Activated CD4-positive, CD25-positive, alpha-beta regulatory T cell treated with anti-CD3 and anti-CD28 coated beads, Interleukin-2, amount 50 U/mL, for 16 hours (primary cell): ENCODE measurements at places on chromosomes 2 and 18.

DNA sequence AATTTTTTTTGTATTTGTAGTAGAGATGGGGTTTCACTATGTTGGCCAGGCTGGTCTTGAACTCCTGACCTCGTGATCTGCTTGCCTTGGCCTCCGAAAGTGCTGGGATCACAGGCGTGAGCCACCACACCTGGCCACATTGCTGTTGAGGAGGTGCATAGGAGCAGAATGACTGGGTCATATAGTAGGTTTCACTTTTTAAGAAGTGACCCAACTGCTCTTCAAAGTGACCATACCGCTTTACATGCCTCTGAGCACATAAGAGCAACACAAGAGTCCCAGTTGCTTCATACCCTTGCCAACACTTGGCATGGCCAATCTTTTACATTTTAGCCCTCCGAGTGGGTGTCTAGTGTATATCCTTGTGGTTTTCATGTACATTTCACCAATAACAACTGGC, 28.9 kb downstream of the RRM2 start:
- DNase-seq, result no peak

DNA sequence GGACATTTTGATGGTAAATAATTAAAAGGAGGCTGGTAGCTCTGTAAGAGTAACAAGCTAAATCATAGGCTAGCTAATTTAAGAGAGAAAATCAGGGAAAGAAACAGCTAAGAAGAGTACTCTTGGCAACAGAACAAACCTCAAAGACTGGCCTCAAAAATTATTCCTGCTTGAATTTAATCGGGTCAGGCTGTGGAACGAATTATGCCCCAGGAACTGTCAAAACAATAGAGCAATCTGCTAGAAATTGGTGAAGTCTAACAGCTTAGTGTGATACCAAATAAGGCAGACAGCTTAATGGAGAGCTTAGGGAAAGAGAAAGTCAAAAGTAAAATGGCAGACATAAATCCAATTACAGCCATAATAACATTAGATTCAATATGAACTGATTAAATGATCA, 215.7 kb downstream of the MREG start:
- no peak for DNase-seq

DNA sequence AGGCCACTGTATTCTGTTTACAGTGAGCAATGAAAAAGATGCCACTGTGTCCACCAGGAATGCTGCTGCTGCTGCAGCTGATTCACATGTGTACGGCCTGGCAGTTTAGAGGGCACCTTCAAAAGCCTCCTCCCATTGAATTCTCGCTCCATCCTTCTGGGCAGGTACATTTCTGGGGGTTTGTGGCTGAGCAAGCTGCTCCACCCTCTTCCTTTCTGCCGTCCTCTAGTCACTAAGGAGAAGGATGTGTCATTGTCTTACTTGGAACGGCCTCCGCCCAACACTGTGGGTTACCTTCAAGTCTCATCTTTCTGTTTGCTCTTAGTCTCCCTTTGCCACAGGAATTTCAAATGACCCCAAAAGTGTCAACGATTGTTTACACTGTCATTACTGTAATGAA, 182.0 kb downstream of the ZBTB7C start:
- DNase-seq, result no peak

GRCh38 chr2:186130748-186131641, 355.1 kb upstream of the ZC3H15 start:
- DNase-seq, result no peak

GRCh38 chr18:6215888-6216287, 198.8 kb downstream of the L3MBTL4 start:
- no peak for DNase-seq

DNA sequence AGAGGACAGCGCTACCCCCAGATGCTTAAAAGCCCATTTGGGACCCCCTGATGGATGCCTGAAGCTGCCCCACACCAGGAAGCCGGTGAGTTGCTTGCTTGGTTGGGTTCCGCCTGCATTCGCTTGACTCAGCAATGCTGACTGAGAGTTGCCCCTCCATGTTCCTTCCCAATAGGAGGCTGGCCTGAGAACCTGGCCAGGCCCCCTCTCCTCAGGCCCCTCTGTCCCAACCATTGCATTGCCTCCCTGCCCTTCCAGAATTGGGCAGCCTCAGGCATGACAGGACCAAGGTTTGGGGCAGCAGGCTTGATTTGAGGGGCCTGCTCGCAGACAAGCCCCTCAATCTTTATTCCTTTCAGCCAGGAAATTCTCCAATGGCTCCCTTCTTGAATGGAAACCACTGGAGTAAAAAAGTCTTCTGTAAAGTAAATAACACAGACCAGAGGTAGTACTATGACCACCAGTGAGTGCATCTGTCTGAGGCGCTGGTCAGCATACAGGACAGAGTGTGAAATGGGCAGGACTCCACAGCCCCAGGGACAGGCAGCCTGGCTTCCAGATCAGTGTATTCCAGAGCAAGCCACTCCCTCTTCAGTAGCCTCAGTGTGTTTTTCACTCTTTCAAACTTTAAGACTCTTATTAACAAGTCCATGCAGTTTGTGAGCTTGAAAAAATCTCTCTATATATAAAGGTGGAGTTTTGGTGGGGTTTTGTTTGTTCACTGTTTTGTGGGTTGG, 104.7 kb downstream of the C1QL2 start:
- DNase-seq, result no peak

- DNase-seq, result no peak
Measured at GRCh38 chr2:238561230-238561629, 134.5 kb downstream of the ASB1 start.

DNA sequence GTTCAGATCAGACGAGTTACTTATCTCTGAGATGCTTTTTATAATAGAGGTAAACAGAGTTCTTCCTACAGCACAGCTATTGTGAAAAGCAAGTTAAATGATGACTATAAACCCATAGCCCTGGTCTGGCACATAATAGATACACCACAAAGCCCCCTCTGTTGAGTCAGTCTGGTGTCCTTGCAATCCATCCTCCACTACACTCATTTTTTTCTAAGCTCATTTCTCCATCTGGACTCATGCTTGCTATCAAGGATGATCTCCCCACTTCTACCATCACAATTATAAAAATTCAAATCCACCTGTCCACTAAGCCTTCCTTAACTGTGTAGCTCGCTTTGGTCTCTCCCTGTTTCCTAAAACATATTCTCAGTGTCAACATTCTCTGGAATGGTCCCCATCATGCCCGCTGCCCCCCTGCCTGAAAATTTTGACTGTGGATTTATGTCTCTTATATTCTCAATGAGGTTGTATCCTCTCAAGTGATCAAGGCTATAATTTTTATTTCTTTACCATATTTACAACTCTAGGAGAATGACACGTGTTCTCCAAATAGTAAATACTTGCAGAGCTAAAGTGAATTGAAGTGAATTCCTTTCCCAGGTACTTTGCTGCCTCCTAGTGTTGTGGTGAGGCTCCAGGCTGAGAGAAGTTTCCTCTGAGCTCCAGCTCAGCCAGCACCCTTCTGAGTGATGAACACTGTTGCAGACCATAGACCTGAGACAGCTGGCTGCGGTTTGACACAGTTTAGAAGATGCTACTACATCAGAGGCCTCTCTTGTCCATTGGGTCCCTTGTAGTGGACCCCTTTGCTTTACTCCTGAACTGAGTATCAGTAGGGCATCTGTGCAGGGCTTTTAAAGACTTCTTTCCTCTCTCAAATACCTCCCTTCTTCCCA, 108.7 kb downstream of the DPP10 start:
- DNase-seq, result no peak

- no peak for DNase-seq
Measured at GRCh38 chr2:128982670-128983069, 664.0 kb upstream of the HS6ST1 start.

DNA sequence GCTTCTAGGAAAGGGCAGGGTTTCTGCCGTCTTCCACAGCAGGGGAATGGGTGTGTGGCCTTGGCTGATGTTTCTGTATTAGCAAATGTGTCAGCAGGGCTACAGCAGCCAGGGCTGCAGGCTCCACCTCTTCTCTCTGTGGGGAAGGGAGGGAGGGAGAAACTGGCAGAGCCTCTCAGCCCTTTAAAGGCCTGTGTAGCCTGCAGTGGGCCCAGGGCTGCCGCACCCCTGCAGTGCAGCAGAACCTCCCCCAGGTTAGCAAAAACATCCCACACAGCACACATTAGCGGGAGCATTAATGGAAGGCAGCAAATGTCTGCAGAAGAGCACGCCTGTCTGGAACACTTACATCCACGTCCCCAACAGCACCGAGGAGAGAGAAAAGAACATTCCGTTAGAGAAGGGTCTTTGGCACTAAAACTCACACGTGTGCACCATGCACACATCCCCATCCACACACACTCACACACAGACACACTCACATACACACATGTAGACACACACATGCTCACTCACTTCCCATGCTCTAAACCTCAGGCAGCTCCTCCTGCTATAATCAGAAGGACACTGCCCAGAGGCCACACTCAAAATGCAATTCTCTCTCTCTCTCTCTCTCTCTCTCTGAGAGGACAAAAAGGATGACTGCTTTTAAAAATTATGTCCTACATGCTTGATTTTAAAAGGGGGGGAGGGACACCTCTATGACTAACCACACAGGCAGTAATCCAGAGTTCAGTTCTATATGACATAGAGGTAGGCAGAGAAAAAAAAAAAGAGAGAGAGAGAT, 24.1 kb downstream of the MRPL35 start:
- DNase-seq, result no peak

GRCh38 chr2:178877874-178878273, 70.7 kb upstream of the TTN start:
- DNase-seq, result no peak

DNA sequence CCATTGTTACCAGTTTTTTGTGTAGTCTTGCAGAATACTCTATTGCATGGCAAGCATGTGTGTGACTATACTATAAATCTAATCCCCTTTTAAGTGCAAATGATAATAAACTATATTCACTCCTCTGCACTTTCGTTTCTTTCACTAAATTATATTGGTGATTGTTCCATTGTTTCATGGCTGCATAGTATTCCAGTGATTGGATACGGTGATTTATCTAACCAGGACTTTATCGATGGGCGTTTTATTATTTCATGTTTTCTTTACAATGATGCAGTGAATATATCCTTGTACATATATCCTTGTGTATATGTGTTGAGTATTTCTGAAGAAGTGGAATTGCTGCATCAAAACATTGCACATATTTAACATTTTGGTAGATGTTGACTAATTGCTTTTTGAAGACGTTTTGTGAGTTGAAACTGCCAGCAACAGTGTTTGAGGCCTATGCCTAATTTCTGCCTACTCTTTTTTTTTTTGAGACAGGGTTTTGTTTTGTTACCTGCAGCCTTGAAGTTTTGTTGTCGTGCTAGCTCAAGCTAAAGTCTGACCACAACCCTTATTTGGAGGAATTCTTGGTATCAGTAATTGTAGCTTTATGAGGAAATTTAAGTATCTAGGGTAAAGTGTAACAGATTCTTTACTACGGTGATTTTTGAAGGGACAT, 2.7 kb downstream of the MIB1 start:
- no peak for DNase-seq

DNA sequence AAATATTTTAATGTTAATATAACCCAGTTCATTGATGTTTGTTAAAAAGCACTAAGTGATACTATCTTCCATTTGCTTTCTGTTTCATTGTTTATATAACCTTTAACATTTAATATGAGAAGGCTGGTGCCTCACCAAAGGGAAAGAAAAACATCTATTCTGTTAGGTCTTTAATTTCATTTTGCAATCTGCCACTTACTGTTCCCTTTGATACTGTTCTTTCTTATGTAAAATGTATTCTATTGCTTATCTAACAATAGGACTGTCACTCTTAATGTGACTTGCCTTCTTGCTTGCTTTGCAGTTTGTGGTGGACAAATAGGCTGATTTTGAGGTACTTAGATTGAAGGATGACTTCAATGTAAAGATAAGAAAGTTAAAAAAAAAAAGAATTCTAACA, 1666.1 kb upstream of the DDX18 start:
- no peak for DNase-seq

GRCh38 chr18:2984703-2985261, 28.2 kb downstream of the LPIN2 start:
- no peak for DNase-seq

DNA sequence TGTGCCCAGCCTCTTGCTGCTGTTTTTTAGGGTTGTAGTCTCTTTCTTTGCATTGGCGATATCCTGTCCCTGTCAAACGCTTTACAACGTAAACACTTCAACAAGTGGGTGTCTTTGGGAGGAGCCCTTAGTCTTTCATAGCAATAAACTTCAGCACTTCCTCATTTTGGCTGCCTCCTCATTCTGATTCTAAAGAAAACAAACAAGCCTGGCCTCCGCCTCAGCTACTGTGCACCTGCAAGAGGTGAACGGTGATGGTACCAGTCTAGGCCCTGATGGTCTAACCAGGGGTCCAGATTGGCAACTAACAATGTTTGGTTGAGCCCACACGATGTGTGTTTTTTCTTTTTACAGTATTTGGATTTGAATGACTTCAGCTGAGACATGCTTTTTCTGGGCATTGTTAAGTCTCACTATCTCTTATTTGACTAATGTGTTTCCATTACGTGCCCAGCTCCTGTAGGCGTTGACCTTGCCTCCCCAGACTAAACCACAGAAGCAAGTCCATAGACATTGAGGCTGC, 53.2 kb upstream of the CUL3 start:
- no peak for DNase-seq

DNA sequence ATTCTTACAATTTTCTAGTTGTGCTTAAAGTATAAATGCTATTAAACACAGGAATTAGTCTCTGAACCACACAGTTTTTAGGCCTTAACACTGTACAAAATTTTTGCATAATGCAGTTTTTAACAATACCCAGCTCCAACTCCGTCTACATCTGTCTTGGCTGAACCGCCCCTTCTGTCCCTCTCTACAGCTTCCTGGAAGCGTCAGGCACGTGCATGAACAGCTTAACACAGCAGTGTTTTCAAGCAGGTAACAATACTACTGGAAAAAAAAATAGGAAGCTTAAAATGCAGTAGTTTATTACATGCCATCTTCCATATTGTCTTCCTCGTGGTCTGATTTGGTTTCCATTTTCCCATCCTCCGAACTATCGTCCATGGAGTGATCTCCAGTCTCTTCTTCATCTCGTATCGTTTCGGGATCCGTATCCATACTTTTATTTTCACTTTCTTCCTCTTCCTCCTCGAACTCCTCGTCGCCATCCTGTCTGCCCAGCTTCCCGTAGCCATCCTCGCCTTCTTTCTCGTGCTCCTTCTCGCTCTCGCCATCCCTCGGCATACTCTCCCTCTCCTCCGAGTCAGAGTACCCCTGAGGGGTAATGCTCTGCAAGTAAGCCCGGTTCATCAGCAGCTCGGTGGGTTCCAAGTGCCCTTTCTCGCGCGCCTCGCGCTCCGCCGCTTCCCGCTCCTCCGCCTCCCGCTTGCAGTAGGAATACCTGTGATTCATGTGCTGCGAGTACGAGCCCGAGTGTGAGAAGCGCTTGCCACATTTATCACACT, 130.6 kb downstream of the ZEB2 start:
- no peak for DNase-seq

DNA sequence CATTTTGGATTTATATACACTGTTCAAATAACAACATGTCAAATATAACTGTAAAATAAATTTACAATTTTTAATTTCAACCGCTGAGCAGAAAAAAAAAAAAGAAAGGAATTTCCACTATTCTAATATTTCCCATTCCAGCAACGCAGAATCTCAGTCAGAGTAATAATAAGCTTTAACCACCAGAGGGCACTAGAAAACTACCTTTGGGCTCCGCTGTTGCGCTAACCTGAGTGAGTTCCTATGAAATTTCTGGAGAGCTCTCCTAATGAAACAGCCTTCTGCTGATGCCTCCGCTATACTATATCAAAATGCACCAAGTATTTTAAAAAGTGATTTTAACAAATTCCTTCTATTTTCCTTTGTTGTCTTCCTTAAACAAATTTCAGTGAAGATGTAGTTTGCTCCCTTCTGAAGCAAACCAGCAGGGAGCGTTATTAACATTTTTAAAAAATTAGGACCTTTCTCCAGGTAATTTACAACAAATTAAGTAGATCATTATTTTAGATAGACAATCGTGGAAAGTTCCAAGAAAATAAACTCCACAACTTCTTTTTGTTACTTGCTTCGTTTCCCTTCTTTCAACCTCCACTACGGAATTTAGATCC, 23.0 kb downstream of the ERMN start:
- no peak for DNase-seq
